ENCODE measurements at places on chromosomes 4 and X. TPM values are rescaled to one million over a fixed set of nuclear protein-coding genes. Genes with fewer than 3 reads are reported as not detected.

GRCh38 chr4:173752610-173753230 is 222.7 kb upstream of the HAND2 start:
- DNase-seq = no peak

DNA sequence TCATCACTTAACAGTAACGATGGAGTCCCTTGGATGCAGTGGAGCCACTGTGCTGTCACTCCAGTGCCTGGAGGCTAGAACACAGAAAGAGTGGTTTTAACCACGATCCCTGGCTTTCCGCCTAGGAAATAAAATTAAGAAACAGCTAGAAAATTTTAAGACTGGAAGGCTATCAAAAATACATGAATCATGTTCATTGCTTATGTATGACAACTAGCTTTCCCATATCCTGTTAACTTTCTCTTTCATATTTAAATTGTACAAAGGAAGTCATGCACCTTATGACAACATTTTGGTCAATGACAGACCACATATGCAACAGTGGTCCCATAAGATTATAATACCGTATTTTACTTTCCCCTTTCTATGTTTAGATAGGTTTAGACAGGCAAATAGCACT is 115.1 kb downstream of the GALNTL6 start:
- no peak for DNase-seq

DNA sequence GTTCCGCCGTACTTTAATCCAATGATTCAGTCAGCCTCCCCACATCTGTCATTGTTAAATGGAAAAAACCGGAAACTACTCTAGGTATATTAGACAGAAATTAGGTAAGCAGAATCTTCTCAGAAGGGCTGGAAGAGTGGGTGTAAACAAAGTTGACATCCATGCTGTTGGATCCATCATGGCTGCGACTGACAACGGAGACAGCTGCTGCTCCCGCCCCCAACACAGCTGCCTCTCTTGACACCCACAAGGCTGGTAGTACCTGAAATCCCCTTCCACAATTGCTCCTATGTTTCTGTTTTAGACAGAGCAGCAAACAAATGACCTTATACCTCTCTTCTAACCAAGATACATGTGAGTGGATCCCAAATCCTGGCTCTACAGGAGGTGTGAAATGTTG is 66.6 kb downstream of the RXFP1 start:
- no peak for DNase-seq

DNA sequence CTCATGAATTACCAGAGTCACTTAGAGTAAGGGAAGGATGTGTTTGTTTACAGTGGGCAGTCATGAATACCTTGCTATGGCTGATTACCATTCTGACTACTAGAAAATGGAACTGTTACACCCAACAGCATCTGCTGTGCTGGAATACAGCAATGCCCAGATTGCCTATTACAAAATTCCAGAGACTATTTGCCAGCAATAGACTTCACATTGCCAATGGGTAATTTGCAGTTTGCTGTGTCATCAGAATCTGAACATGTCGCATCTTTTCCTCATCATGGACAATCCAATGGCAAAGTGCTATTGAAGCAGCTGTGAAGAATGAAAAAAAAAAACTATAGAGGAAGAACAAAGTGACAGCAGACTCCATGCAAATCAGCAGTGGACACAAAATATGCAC is 356.6 kb downstream of the CXXC4 start:
- no peak for DNase-seq

DNA sequence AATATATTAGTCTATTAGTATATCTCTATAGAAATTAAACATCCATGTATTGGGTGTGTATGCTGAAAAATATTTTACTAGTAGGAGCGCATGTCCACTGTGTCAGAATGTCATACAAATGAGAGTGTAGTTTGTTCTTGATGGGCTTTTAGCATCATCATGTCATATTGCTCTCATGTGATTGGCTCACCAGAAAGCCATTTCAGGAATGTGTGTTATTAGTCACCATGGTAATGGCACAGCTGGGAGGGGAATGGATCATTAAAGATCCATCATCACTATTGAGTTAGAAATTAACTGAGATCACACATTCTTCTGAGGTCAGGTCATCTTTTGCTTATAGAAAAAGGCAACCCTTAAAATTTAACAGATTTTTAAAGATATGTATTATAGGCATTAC is 77.3 kb downstream of the PHEX start:
- DNase-seq = no peak

DNA sequence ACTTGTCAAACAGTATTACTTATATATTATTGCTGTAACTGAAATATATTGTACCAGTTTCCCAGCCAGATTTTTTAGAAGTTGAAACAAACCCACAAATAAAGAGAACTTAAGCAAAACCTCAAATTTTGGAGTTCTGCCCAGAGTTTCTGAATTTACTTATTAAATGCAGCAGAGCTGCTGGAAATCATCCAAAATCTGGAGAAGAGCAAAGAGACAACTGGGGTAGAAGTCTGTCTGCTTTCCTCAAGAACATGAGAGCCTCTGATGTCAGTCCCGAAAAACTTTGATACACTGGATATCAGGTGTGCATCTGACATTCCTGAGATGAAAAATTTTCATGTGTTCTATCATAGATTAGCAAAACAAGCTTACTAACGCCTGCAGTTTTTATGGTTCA is 325.9 kb downstream of the NR3C2 start:
- DNase-seq = no peak

- peak; percentile 15 for DNase-seq
Measured at GRCh38 chr4:8314691-8315255, 45.2 kb downstream of the HTRA3 start.

- DNase-seq = no peak
Measured at GRCh38 chrX:10125248-10125615, 31.5 kb upstream of the CLCN4 start.

DNA sequence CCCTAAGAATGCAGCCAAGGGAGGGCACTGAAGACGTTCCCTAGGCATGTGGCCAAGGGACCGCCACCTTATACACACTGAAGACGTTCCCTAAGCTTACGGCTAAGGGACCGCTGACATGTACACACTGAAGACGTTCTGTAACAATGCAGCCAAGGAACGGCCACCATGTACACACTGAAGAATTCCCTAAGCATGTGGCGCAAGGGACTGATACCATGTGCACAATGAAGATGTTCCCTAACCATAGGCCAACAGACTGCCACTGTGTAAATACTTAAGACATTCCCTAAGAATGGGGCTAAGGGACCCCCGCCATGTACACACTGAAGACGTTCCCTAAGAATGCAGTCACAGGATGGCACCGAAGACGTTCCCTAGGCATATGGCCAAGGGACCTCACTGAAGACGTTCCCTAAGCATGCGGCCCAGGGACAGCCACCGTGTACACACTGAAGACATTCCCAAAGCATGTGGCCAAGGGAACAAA is 36.1 kb downstream of the DHRSX start:
- no peak for DNase-seq

- DNase-seq = no peak
Measured at GRCh38 chr4:182212211-182212761, 30.9 kb upstream of the TENM3 start.

GRCh38 chr4:182944484-182945213 is 27.5 kb upstream of the DCTD start:
- DNase-seq = no peak

DNA sequence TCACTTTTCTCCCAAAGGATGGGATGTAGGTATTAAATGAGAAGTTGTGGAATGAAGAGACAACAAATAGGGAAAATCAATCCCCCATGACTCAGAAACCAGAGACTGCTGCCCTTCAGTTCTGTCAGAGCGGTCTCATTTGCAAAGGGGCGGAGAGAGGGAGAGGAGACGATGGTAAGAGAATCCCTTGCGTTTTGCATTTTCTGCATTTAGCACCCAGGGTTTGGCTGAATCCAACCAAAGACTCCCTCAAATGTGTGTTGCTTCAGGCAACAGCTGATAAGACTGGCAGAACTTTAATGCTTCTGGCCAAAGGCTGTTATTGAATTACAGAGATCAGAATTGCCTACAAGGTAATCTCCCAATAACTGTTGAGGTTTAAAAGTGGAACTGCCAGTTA is 230.2 kb downstream of the EVC2 start:
- DNase-seq = no peak

GRCh38 chr4:98508248-98508647 is 150.2 kb downstream of the TSPAN5 start:
- no peak for DNase-seq

DNA sequence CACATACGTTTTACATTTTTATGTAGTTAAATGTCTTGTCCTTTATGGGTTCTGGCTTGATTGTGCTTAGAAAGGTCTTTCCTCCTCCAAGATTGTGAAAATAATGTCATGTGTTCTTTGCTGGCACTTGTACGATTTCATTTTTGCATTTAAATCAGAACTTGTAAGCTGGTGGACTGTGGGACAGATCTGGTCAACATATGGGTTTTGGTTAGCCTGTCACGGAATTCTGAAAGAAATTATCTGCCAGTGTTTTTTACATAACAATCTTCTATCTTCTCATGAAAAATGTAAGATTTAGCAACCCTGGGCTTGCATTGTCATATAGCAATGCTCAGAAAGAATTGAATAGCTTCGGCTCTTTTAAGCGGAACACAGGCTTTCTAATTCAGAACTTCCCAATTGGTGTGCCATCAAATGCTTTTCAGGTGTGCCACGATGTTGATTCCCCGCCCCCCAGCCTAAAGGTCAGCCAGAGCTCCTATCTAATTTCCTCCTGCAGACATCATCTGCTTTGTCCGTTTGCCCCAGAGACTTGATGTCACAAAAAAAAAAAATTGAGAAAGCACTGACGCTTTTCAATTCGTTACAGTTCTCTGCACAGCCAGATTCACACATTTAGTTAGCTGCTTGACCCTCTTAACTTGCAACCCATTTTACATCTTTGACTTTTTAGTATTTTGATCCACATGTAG is 16.2 kb downstream of the AFF1 start:
- DNase-seq = no peak

- DNase-seq = no peak
Measured at GRCh38 chr4:99687120-99687519, 29.5 kb upstream of the C4orf54 start.

GRCh38 chr4:151324752-151325110 is 674 bp downstream of the SH3D19 start:
- DNase-seq = peak; percentile 58

GRCh38 chr4:73691759-73692158 is 48.6 kb upstream of the CXCL8 start:
- DNase-seq = no peak

GRCh38 chr4:98514741-98515469 is 143.5 kb downstream of the TSPAN5 start:
- no peak for DNase-seq

GRCh38 chr4:151256134-151256533 is 20.8 kb upstream of the PRSS48 start:
- DNase-seq = no peak

The DCTD gene
- total RNA-seq = 49.3 TPM

The EXOC1L gene
- total RNA-seq = not detected

The SMIM31 gene
- not detected for total RNA-seq

The SH3BGRL gene
- total RNA-seq = 28.7 TPM

The PHOX2B gene
- not detected for total RNA-seq

The STK26 gene
- total RNA-seq = 1.1 TPM

The TLR1 gene
- 31.8 TPM for total RNA-seq

The DNAAF6 gene
- total RNA-seq = not detected

The TCEAL6 gene
- total RNA-seq = not detected
